Fibroblast of gingiva (primary cell): ENCODE measurements at places on chromosomes 1 and 21.

DNA sequence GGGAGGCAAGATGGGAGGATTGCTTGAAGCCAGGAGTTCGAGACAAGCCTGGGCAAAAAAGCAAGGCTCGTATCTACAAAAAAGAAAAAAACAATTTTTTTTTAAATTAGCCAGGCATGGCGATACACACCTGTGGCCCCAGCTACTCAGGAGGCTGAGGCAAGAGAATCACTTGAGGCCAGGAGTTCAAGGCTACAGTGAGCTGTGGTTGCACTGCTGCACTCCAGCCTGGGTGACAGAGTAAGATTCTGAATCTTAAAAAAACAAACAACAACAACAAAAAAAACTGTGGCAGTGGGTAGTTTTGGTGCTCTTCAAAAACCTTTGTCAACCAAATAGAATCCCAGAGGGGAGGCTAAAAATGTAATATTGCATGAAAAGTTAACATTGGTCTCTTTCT lies 734 bp downstream of the PTPN22 start:
- no peak for DNase-seq

GRCh38 chr1:162284206-162284955 lies 92.3 kb downstream of the SPATA46 start:
- DNase-seq, result no peak

DNA sequence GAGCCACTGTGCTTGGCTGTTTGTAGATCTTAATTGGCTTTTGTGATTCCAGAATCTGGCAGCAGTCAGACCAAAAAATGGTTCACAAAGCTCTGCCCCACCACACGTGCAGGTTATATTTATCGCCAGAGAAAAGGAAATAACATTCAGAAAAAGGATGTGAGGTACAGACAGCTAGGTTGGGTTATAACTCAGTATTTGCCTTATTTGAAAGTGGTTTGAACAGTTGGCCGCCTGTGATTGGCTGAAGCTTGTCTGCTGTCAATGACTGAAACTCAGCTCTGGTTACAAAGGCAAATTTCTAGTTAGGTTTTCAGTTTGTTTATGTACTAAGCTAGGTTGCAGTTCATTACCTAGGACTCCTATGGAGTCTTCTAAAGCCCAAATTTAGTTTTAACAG lies 9.6 kb downstream of the SH3BGR start:
- DNase-seq, result no peak

- no peak for DNase-seq
Measured at GRCh38 chr1:43482215-43482614, 28.5 kb upstream of the HYI start.

DNA sequence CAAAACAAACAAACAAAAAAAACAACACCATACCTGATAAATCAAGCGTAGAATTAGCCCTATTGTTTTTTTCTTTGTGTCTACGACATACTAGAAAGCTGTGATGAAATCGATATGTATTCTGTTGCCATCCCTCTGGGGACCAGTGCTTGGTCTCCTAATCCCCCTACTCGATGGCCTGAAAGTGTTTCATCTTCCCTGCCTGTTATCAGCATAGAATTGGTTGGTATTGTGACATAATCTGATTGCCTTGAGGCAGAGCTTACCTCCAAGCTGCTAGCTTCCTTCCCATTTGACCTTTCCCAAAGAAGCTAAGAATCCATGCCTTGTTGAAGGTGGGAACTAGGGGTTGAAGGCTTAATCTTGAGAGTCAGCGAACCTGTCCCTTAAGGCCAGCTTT lies 40.7 kb upstream of the PIGV start:
- DNase-seq, result no peak

GRCh38 chr1:27235827-27236226 lies 1.4 kb downstream of the WDTC1 start:
- DNase-seq, result no peak

- no peak for DNase-seq
Measured at GRCh38 chr1:23367451-23367790, 2.2 kb downstream of the ZNF436 start.
